ENCODE measurements at places on chromosomes 4 and X.

GRCh38 chr4:31104043-31104442, 383.9 kb downstream of the PCDH7 start:
- DNase-seq: no peak

- DNase-seq: no peak
Measured at GRCh38 chrX:68834371-68835103, 5.7 kb downstream of the EFNB1 start.

GRCh38 chrX:126982158-126982557, 162.6 kb downstream of the PRR32 start:
- no peak for DNase-seq

GRCh38 chr4:21872101-21872500, 76.5 kb downstream of the KCNIP4 start:
- no peak for DNase-seq

DNA sequence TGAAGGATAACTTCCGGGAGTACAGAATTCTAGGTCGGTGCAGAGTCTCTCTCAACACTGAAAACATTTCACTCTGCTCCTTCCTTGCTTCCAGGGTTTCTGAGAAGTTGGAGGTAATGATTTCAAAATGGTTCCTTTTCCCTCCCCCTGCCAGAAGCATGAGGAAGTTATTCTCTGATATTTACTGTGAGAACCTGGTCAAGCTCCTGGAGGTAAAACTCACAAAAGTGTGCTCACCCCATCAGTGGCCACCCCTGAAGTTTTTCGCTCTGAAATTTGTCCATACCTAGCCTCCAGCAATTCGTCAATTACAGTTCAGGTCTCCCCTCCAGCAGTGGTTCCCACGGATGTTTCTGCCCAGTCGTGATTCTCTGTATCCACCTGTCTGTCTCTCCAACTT, 16.2 kb upstream of the MECP2 start:
- no peak for DNase-seq

DNA sequence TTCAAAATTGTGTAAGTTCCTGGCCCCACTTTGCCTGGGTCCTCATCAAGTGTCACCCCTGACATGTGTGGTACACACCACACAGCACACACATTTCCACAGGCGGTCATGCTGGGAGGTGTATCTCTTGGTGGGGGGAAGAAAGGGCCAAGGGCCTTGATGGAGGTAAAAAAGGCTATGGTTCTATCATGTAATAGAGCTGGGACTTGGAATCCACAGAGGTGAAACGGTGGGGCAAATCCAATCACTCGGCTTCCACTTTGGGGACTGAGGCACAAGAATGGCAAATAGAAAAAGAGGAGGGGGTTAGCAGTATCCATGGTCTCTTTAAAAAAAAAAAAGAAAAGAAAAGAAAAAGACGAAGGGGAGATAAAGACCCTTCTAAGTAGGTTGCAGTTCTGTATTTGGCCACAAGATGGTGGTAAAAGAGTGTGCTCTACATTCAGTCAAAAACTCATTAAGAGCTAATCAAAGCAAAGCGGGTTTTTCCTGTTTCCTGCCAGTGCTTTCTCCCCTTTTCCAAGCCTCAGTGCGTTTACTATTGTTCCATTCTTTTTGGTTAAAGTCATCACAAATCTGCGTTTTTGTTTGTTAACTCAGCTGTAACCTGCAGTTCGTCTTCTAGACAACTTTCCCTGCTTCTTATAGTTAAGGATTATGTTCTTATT, 37.0 kb upstream of the ATP6AP2 start:
- no peak for DNase-seq

GRCh38 chr4:113826421-113826820, 64.9 kb upstream of the CAMK2D start:
- no peak for DNase-seq

GRCh38 chr4:42638321-42638720, 18.6 kb downstream of the ATP8A1 start:
- no peak for DNase-seq

DNA sequence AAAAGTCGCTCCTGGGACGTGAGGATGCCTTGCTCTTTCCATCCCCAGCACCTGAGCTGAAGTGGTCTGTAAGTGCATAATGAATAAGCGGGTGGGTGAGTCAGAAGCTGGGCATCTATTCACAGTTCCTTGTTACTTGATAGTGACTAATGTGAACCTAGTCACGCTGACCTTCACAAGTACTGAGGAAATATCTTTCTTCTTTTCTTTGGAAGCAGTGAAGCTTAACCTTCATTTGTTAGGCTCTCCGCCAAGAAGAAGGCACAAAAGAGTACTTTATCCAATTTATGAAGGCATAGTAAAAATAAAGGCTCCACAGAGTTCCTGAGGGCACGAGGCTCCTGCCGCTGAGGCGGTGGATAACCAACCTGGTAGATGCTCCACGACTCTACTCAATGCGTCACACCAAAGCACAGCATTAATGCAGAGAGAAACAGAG, 475.7 kb upstream of the SLIT2 start:
- DNase-seq: no peak

DNA sequence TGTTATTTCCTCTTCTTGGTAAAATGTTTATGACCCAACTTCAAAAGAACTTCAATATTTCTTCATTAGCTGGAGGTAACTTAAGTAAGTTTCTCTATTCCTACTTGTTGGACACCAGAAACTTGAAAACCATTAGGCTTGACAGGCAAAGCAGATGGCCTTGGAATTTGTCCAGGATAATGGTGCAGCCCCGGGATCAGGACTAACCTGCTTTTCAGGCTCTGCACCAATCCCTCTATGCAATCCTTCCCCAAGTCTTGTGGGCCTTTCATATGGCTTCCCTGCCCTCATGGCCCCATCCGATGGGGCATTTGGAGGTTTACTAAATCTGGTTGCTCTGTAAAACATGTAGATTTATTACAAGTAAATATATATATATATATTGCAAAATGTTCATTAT, 68.5 kb downstream of the SPINK2 start:
- no peak for DNase-seq

GRCh38 chr4:89024051-89024675, 32.8 kb downstream of the FAM13A start:
- DNase-seq: peak; percentile 63

DNA sequence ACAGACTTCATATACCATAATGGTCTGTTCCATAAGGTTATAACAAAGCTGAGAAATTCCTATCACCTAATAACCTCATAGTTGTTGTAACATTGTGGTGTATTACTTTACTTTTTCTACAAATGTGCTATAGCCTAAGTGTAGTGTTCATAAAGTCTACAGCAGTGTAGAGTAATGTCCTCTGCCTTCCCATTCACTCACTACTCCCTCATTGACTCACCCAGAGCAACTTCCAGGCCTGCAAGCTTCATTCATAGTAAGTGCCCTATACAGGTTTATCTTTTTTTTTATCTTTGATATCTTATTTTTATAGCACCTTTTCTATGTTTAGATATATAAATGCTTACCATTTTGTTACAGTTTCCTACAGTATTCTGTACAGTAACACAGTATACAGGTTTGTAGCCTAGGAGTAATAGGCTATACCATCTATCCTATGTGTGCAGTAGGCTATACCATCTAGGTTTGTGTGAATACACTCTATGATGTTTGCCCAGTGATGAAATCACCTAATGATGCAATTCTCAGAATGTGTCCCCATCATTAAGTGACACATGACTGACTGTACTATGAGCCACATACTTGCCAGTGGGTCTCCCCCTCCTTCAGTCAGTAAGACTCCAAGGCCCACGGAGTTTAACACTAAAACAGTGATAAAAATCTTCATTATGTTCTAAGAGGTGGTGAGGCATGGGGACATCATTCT, 299.9 kb downstream of the UNC5C start:
- peak; percentile 26 for DNase-seq

DNA sequence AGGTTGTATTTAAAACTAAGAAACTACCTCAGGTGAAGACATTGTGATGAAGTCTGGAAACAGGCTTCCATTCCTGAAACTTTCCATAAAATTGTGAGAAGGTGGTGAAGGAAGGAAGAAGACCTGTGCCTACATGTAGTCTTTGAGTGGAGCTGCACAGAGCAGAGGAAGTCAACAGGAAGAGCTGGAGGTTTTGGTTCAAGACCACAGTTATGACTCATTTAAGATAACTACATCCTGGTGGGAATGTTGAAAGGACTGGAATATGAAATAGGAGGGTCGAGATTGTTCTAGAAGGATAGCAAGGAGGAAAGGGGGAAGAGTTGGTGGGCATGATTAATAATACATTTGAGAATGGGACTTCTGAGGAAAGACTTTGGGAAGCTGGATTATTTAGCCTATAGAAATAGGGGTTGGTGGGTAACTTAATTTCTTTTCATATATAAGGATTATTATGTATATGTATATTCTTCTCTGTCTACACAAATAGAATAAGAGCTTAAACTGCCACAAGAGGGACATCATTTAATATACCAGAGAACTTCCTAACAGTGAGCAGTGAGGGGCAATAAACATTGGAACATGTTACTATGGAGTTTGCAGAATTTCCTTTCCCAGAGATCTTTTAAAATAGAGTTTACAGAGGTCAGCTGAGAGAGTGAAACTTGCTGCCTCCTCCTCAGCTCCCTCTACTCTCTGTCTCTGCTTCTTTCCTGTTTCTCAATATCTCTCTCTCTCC, 23.5 kb downstream of the AWAT2 start:
- no peak for DNase-seq

GRCh38 chr4:72909461-72909860, 160.1 kb downstream of the COX18 start:
- no peak for DNase-seq

- no peak for DNase-seq
Measured at GRCh38 chr4:113327494-113327893, 278.0 kb downstream of the ANK2 start.

- DNase-seq: no peak
Measured at GRCh38 chrX:28922106-28922505, 334.9 kb downstream of the IL1RAPL1 start.

- DNase-seq: no peak
Measured at GRCh38 chr4:24321131-24321530, 263.2 kb downstream of the DHX15 start.

DNA sequence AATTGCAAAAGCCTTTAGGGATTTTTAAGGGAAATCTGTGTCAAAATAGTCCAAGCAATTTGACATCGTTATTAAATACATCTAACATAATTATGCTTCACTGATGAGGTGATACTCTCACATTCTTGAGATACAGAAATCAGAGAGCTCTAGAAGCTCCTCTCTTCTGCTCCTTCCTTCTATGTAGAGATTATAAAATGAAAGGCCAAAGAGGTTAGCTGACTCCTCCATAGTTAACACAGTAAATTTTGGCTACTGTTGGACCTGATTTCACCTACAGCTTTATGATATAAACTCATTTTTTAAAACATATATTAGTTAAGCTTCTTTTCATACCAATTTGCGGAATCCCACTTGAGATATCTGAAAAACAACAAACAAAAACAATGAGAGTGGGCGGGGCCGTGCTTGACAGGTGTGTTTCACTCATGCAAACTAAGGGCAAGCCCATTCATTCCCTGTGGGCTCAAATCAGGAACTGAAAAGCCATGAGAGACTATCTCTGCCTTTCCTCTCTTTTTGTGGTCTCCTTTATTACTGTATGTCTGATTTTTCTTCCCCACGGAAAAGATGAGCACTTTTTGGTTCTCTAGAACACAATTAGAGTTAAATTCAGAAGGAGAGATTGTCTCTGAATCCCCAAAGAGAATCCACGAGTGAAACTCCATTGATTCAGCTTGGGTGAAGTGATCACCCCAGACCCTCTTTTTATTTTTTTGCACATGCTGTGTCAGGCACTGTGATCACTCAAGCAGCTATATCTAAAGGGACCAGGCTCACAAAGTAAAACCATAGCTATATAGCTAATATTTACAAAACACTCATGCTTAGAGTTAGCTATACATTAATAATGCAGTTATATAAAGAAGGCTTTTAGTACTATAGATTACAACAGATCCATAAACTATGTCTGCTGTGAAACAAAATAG, 566.3 kb downstream of the IL15 start:
- no peak for DNase-seq

GRCh38 chr4:103150677-103151076, 47.5 kb downstream of the CENPE start:
- DNase-seq: no peak

DNA sequence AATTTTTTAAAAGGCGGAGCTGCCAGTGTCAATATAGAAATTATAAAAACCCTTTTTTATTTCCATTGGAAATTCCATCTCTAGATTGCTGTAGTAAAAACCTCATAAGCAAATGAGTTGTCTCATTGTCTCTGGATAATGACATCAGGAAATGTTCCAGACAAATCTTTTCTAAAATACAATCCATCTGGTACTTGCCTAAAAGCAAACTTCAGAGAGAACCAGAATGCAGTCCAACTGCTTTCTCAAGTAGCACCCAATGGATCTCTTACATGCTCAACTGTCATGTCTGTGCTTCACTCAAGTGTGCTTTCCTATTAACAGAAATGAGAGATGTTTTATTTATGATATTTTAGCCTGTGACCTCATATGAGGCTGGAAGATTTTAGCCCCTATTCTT, 399.6 kb upstream of the NDST3 start:
- no peak for DNase-seq

- peak; percentile 36 for DNase-seq
Measured at GRCh38 chr4:6910340-6910959, 824 bp downstream of the TBC1D14 start.

DNA sequence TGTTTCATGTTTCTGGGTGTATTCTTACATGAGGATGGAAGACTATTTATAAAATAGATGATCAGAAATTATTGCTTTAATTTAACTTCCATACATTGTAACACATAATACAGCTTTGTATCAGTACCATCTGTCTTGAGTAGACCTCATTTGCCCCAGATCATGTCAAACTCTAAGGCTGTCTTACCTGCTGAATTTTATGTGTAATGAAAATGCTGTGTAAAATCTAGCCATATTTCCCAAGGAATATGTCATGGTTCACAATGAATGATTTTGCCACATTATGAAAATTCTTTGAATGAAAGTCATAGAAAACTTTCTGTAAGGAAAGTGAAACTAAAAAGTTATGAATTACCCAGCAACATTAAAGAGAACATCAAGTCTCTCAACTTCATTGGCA, 7.4 kb downstream of the BDH2 start:
- DNase-seq: no peak

- no peak for DNase-seq
Measured at GRCh38 chr4:105859233-105859632, 36.0 kb upstream of the NPNT start.

- no peak for DNase-seq
Measured at GRCh38 chr4:139861471-139861870, 195.9 kb downstream of the MGST2 start.

DNA sequence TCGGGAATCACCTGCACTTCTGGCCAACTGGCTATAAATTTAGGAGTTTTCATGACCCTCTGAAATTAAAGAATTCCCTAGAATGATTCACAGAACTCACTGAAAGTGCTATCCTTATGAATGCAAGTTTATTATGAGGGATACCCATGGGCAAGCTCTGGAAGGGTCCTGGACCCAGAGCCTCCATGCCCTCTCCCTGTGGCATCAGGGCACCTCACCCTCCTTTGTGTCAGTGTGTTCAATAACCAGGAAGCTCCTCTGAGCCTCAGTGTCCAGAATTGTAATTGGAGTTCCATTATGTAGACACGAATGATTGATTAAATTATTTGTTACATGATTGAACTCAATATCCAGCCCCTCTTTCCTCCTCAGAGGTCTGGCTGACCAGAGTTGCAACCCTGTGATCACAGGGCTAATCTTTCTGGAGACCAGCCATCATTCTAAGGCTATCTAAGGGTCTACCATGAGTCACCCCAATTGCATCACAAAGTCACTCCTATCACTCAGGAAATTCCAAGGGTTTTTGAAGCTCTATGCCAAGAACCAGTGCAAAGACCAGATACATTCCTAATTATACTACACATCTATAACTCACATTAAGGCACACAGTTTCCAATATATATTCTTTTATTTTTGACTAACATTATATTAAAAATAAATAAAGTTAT, 8.9 kb downstream of the ANXA3 start:
- DNase-seq: no peak

All from activated CD8-positive, alpha-beta T cell treated with anti-CD3 and anti-CD28 coated beads for 36 hours (primary cell).